ENCODE measurements at places on chromosomes 2 and 18.

DNA sequence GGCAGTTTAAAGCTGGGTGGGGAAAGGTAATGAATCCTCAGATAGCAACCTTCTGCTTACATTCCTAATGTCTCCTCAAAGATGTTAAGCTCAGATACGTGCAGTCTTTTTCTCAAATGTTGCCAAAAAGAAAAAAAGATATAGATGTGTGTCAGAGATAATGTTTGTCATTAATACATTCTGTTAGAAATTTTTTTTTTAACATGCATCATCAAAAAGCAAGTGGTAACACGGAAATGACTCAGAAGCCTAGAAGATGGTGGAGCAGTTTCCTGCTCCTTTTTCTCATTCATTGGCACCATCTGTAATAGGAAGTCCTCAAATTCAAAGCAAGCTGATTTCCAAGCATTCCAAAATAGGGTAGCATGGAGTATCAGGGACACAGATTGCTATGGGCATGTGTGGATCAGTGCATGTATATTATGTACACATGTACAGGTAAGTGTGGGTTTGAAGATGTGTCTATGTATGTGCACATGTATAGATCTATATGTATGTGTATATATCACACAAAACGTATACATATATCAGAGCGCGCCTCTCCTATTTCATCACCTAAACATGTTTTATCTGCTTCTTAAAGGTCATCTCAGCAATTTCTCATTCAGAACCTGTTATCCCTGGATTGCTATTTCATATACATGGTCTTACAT lies 79.9 kb upstream of the ITGB6 start:
- DNase-seq, result no peak

DNA sequence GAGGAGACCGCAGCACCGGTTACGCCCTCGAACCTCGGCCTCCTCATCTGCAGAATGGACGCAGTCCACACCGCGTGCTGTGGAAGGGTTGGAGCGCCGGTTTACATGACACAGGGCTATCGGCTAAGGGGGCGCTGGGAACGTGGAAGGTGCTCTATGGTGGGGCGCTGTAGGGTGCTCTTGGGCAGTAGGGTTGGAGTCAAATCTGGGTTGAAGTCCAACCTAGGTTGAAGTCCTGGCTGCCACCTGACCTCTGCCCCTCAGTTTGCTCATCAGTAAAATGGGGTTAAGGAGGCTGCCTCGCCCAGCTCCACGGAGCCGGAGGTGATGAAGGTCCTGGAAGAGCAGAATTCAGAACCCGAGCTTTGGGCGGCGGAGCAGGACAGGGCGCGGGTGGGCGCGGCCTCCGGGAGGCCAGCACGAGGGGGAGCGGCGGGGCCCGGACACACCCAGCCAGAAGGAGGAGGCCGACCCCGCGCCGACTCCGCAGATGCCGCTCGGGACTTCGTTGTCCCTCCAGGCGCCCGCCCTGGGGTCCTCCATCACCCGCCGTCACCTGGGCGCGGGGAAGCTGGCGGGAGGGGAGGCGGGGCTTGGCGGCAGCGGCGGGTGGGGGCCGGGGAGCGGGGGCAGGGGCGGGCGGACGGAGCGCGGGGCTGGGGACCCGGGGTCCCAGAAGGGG lies 558 bp upstream of the GAREM2 start:
- DNase-seq, result no peak

DNA sequence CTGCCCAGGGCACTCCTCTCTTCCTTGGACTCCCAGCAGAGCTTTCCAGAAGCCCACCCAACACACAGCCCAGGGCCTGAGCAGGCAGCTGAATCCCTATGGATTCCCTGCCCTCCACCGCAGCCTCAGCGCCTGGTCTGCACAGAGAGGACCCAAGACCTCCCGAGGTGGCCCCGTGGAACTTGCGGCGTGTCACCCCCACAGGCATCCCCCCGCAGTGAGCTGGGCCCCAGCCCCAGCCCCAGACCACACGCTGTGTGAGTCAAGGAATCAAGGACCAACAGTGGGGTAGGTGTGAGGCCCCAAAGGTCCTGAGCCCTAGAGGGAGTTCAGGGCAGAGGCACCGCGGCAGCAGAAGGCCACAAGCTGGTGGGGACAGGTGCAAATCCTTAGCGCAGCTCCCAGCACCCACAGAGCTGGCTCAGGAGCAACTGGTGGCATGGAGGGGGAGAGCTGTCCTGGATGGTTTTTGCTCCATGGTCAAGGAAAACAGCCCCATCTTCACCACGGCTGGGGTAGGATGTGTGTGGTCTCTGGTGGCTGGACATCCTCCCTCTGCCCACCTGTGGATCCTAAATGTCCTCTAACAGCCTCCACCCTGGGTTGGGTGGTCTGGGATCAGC lies 8.5 kb downstream of the HS6ST1 start:
- no peak for DNase-seq

- no peak for DNase-seq
These were observed 259.1 kb upstream of the RBMS1 start for GRCh38 chr2:160752475-160753330.

DNA sequence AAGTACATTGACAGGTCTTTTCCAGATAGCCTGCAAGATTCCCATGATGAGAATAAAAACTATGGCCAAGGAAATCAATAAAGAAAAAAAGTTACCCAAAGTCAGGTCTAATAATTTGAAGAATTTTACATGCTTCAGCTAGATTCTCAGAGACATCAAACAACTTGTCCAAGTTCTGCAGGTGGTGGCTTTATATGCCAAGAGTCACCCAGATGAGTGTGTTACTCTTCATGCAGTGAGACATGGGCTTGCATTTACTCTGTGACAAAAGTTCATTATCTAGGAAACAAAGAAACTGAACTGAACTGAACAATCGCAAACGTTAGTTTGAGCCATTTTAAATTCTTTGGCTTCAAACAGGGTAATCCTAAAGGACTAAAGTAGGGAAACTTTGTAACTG lies 548.5 kb upstream of the SYT4 start:
- no peak for DNase-seq

DNA sequence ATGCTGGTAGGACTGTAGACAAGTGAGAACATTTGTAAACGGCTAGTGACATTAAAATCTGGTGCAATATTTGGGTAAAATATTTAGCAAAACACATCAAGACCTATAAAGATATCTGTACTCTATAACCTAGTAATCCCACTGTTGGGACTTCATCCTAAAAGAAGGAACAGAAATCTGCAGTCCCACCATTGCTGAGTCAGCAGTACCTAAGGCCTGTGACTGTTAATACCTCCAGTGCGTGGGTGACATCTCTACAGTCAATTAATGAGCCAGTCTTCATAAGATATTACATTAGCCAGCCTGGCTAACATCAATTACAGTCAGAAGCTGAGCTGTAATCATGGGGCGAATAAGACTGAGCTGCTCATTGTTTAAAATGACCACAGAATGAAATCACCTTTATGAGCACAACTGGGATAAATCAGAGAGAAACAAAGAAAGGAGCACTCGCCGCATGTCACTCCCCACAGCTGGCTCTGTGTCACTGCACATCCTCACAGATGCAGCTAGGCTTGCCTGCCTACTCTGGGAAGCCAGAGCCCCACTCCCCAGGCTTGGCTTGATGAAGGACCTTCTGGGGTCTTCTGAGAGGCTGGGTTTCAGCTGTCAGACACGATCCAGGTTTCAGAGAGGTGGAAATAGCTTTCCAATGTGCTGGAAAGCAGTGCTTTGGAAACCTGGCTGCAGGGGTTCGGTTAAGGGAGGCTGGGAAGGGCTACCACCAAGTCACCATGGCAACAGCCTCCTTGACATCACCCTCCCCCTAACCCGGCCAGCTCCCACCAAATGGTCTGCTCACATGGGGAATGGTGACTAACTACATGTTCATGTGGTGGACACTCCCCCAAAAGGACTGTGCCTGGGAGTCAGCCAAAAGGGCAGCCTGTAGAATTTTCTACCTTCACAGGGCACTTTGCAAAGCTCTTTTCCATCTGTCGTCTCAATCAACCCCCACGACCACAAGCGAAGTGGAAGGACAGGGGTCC lies 145.0 kb downstream of the ZBTB7C start:
- no peak for DNase-seq

DNA sequence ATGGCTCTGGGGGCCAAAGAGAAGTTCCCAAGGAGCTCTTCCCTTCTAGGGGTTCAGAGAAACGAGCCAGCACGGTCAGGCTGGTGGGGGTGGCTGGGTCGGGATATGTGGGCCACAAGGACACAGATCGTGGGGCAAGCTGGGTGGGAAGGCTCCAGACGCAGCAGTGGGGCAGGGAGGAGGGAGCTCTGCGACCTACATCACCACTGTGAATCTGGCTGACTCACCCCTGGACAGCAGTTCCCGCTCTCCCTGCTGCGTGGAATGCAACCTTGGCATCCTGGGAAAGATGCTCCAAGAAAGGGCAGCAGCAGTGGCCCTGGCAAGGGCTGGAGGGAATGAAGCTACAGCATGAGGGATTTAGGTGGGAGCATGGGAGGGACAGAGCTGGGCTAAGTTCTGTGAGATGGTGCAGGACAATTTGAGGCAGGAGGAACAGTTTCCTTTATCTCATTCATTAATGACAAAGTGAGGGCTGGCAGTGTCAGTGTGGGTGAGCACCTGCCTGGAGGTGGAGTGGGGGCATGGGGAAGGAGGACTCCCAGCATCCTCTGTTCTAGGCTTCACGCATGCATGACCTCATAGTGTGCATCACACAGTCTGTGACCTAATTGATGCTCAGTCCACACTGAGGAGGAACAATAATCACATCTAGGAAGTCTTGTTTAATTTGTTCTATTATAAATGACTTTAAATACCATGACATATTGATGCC lies 25.0 kb downstream of the CELF4 start:
- DNase-seq, result no peak

- DNase-seq, result no peak
These were observed 488.6 kb upstream of the SMIM21 start for GRCh38 chr18:75915941-75916623.

- DNase-seq, result no peak
These were observed 452.2 kb upstream of the HNRNPA3 start for GRCh38 chr2:176760439-176760838.

DNA sequence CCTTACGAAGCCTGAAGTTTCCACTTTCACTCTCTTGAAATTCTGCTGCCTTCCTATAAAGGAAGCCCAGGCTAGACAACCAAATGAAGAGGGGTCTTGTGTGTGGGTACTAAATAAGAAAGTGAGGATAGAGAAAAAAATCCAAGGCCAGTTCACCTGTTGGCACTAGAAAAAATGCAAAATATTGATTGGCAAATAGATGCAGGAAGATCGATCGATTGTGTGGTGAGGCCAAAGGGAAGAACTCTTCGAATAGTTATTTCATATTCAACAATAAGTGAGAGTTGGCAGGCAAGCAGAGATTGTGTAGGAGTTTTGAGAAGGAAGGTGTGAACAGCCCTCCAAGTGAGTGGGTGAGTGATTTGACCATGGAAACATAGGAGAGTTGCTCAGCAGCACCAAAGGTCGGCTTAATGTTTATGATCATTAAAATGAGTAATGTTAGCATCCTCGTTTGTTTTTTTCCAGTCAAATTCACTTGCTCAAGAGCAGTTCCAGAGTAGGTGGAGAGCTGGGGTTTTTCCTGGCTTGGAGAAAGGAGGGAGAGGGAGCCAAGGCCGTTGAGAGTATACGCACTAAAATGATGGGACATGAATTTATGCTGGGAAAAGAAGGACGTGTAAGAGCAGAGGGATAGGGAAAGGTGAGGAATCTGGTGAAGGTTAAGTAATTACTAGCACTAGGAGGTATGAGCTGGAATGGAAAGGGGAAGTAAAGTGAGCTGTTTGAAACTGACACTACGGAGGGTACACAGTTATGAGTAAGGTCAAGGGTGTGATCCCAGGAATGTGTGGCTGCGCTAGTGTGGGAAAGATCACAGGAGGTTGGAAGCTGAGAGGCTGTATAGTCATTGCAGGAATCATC lies 1.1 kb upstream of the NAPG start:
- no peak for DNase-seq

- DNase-seq, result no peak
These were observed 91.0 kb upstream of the CDH19 start for GRCh38 chr18:66694852-66695251.

GRCh38 chr2:239257511-239257937 lies 143.3 kb downstream of the HDAC4 start:
- no peak for DNase-seq

GRCh38 chr2:8685697-8686358 lies 4.0 kb downstream of the ID2 start:
- no peak for DNase-seq

- no peak for DNase-seq
These were observed 69.6 kb downstream of the PTGR3 start for GRCh38 chr18:75139226-75139911.

- DNase-seq, result no peak
These were observed 48.1 kb downstream of the AQP12A start for GRCh38 chr2:240739797-240740196.

GRCh38 chr2:5022061-5022460 lies 670.1 kb upstream of the SOX11 start:
- no peak for DNase-seq

- no peak for DNase-seq
These were observed 2.2 kb downstream of the DNER start for GRCh38 chr2:229712136-229712535.

- no peak for DNase-seq
These were observed 9.5 kb downstream of the TMEM237 start for GRCh38 chr2:201633661-201634249.

DNA sequence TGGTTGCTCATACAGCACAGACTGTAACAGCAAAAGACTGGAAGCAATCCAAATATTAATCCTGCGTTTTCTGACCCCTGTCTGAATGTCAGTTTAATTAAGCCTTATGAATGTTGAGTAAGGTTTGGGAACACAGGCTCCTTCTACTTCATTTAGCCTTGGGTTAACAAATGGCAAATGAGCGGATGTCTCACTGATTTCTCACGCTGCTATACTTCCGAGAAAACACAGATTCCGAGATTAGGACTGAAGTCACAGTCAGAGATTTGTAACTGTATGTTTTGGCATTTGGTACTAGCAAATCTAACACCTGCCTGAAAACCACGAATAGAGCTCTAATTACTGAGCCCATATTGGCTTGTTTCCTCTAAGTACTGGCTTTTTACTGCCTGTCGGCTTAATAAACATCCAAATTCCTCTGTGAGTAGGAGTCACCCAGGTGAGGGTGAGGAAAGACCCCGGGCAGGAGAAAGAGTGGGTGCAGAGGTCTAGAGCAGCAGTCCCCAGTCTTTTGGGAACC lies 10.6 kb downstream of the MC5R start:
- DNase-seq, result no peak

- no peak for DNase-seq
These were observed 35.4 kb downstream of the CAB39 start for GRCh38 chr2:230748087-230748486.

GRCh38 chr2:234139755-234140154 lies 89.3 kb downstream of the SPP2 start:
- DNase-seq, result no peak

GRCh38 chr2:197266477-197266876 lies 44.1 kb downstream of the ANKRD44 start:
- no peak for DNase-seq

GRCh38 chr18:44723411-44723810 lies 42.7 kb downstream of the SETBP1 start:
- no peak for DNase-seq

Measured in cortex of kidney (tissue), 1 donor.